Fibroblast of skin of abdomen (primary cell): ENCODE measurements at places on chromosomes 7 and 10.

GRCh38 chr10:19843487-19843886 lies 27.3 kb downstream of the PLXDC2 start:
- peak; percentile 71 for DNase-seq

- no peak for DNase-seq
Observed at GRCh38 chr7:70533614-70534013, 598.3 kb upstream of the GALNT17 start.

- DNase-seq = peak; percentile 100
Observed at GRCh38 chr7:43647673-43648472, 65.0 kb downstream of the STK17A start.

- peak; percentile 36 for DNase-seq
Observed at GRCh38 chr10:110029450-110029849, 21.7 kb downstream of the ADD3 start.

DNA sequence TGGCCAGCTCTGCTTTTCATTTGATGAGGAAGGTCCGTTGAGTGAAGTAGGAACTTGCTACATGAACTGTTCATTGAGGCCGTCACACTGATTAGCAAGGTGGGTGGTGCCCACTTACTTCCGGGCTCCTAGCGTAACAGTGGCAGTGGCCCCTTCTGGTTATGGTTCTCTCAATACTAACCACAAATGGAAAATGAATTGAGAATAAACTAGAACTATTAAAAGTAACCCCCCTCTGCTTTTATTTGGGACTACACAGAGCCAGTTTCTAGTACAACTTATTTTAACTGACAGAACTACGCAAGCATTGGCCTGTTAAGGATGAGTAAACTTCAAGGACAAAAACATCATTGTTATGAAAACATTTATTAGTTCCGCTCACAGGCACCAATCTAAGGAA lies 519.1 kb downstream of the INHBA start:
- DNase-seq = no peak

DNA sequence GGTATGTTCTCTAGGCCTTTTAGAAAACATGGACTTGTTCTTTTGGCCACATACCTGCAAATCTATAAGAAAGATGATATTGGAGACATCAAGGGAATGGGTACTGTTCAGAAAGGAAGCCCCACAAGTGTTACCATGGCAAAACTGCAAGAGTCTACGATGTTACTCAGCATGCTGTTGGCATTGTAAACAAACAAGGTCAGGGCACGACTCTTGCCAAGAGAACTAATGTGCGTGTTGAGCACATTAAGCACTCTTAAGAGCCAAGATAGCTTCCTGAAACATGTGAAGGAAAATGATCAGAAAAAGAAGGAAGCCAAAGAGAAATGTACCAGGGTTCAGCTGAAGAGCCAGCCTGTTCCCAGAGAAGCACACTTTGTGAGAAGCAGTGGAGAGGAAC lies 37.1 kb downstream of the SDK1 start:
- no peak for DNase-seq

DNA sequence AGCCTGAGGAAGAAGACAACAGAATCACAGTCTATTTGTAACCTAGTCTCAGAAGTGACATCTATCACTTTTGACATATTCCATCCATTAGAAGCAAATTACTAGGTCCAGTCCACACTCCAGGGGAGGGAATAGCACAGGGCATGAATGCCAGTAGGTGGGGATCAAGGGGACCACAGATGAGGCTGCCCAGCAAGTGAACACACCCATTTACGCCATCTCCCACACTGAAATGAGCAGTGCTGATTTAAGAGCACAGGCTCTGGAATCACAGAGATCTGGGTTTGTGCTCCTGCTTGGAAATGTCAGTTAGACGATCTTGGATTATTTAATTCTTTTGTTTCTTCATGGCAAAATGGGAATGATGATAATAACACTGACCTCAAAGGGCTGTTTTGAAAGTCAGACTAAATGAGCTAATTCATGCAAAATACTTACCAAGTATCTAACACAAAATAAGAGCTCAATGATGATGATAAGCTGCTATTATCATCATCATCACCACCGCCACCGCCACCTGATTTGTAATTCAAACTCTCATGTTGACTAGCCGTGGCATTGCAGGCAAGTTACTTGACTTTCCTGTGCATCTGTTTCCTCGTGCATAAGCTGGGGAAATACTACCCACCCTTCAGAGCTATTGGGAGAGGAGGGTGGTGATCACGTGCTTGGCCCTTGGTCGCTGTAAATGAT lies 138.9 kb upstream of the KLF14 start:
- DNase-seq = no peak

DNA sequence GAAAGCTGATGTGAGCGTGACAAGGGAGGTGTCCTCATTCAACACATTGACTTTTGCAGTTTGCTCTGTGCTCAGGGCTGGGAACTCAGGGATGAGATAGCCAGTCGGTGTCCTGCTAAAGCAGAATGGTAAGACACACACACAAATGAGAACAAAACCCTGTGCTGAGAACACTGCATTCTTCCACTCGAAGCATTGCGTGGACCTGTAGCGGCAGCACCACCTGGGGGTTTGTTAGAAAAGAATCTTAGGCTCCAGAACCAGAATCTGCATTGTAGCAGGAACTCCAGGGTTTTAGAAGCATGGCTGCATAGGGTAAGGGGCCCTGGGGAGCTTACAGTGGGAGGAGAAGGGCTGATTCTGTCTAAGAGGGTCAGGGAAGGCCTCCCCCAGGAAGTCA lies 21.5 kb upstream of the OGDHL start:
- no peak for DNase-seq

- no peak for DNase-seq
Observed at GRCh38 chr7:100159099-100159623, 638 bp upstream of the TRAPPC14 start.

- no peak for DNase-seq
Observed at GRCh38 chr7:159117366-159118196, 27.1 kb downstream of the VIPR2 start.

- no peak for DNase-seq
Observed at GRCh38 chr10:14821635-14822375, 16.0 kb downstream of the CDNF start.

DNA sequence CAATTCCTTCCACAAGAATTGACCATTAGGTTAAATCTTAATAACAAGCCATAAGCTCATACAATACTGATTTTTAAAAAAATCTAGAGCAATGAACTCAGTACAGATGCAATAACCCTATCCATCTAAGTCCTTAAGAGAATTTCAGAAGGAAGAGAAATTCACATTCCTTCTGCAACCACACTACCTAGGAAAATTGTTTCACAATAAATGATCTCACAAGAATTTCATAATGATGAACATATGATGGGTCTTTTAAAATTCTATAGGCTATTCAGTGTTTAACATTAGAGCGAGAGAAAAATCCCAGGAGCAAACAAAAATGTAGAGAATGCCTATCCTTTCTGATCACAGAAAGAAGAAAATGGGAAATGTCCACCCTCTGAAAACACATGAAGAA lies 70.0 kb upstream of the MAGI2 start:
- peak; percentile 79 for DNase-seq

GRCh38 chr7:66871076-66871475 lies 49.9 kb upstream of the TMEM248 start:
- no peak for DNase-seq

DNA sequence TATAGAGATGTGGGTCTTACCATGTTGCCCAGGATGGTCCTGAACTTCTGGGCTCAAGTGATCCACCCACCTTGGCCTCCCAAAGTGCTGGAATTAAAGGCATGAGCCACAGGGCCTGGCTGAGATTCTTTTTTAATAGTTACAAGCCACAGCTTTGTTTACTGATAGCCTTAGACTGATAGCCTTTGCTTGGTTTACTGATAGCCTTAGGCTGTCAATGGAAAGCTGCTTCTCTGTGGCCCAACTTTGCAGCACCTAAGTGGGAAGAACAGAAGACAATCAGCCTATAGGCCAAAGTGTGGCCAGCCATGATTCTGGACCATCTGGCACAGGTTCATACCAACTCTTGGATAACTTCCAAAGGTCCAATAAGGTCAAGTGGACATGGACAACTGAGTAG lies 24.1 kb upstream of the CDCA7L start:
- DNase-seq = no peak

GRCh38 chr10:125083576-125083920 lies 76.8 kb downstream of the CTBP2 start:
- peak; percentile 73 for DNase-seq

GRCh38 chr7:127870231-127870907 lies 160.9 kb downstream of the LRRC4 start:
- no peak for DNase-seq

GRCh38 chr7:116518961-116519360 lies 5.9 kb upstream of the CAV1 start:
- DNase-seq = no peak

GRCh38 chr10:106360870-106361269 lies 803.6 kb downstream of the SORCS1 start:
- DNase-seq = peak; percentile 92

GRCh38 chr7:31997423-31997822 lies 72.8 kb downstream of the PDE1C start:
- DNase-seq = no peak

- no peak for DNase-seq
Observed at GRCh38 chr7:105792488-105793370, 83.7 kb downstream of the ATXN7L1 start.

- no peak for DNase-seq
Observed at GRCh38 chr7:124322561-124322960, 289.7 kb upstream of the TMEM229A start.

DNA sequence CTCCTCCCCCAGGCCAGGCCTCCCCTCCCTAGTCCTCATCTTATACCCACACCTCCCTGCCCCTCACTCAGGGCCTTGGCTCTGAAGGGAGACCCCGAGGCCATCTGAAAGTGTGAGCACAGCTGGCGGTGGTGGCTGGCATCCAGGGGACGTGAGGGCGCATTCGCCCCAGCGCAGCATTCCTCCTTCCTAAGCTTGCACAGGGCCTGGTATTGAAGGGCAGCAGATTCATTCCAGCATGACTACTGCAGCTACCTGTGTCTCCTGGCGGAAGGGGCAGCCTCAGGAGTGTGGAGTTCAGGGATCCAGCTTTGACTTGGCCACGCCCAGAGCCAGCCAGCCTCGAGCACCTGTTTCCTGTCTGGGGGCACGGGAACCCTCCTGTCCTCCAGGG lies 72.6 kb downstream of the PARP12 start:
- no peak for DNase-seq

- peak; percentile 49 for DNase-seq
Observed at GRCh38 chr10:17649836-17650235, 5.9 kb downstream of the STAM start.

- DNase-seq = no peak
Observed at GRCh38 chr7:66693331-66693730, 47.2 kb upstream of the RABGEF1 start.

- DNase-seq = peak; percentile 95
Observed at GRCh38 chr10:91340613-91341362, 69.4 kb upstream of the HECTD2 start.

DNA sequence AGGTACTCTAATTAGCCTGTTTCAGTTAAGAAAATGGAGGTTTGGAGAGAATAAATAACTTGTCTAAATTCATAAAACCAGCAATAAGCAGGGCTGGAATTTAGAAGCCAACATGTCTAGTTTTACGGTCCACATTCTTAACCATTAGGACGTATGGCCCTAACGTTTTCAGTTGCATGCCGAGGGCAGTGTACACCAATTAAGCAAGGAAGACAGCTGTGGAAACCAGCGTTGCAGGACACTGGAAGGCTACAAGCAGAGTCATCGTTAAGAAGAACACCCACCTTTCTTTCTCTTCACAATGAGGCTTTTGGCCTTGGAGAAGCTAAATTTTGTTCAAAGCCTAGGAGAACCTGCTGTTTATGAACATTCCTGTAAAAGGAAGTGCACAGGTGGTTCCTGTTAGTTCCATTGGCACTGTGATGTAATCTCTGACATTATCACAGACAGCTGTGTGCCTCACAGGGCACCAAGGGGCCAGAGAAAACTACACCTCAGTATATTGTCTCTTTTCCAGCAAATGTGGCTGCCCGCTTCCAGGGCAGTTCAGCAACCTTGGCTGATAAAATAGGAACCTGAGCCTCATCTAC lies 21.0 kb downstream of the MPP7 start:
- DNase-seq = no peak
